Smooth muscle cell of bladder (primary cell): ENCODE measurements at places on chromosomes 4 and X. TPM values are rescaled to one million over a fixed set of nuclear protein-coding genes. Genes with fewer than 3 reads are reported as not detected.

Gene SPIN4
- total RNA-seq: 0.92 and 1.00 TPM in 2 replicates

Gene GYPE
- total RNA-seq: 0.74 and 1.3 TPM in 2 replicates

Gene PCYT1B
- 0.28 and 0.46 TPM in 2 replicates for total RNA-seq

Gene CT45A3
- total RNA-seq: not detected in 2 replicates

Gene TIGD4
- total RNA-seq: 0.14 and 0.18 TPM in 2 replicates

Gene ARHGEF6
- 11.6 and 12.1 TPM in 2 replicates for total RNA-seq

Gene GLRA3
- 0.14 TPM in 1 of 2 replicates, not detected in the other for total RNA-seq

Gene PDS5A
- total RNA-seq: 40.7 and 46.6 TPM in 2 replicates

Gene NLGN3
- total RNA-seq: under 0.01 and 0.18 TPM in 2 replicates

Gene TCEAL7
- 26.3 and 37.3 TPM in 2 replicates for total RNA-seq

Gene SLC9B1
- 0.83 and 1.6 TPM in 2 replicates for total RNA-seq

Gene TLR1
- 0.85 and 0.92 TPM in 2 replicates for total RNA-seq

Gene TMPRSS11A
- not detected in 2 replicates for total RNA-seq

Gene ZIC3
- total RNA-seq: not detected in 2 replicates

Gene HSD17B13
- 0.14 and 0.18 TPM in 2 replicates for total RNA-seq

Gene SPANXA1
- 0.28 TPM in 1 of 2 replicates, not detected in the other for total RNA-seq

Gene PRSS12
- 34.1 and 62.7 TPM in 2 replicates for total RNA-seq

Gene GALNT7
- total RNA-seq: 18.1 and 20.7 TPM in 2 replicates

Gene IQCM
- total RNA-seq: 0.18 TPM in 1 of 2 replicates, not detected in the other

Gene AFF2
- total RNA-seq: under 0.01 TPM in 1 of 2 replicates, not detected in the other

Gene NKX6-1
- not detected in 2 replicates for total RNA-seq

Gene MGST2
- total RNA-seq: 2.7 and 9.3 TPM in 2 replicates

Gene NPY1R
- total RNA-seq: under 0.01 and 0.14 TPM in 2 replicates

Gene USP51
- 1.1 and 1.9 TPM in 2 replicates for total RNA-seq

Gene CENPVL2
- total RNA-seq: not detected in 2 replicates

Gene HSD17B11
- 40.0 and 42.0 TPM in 2 replicates for total RNA-seq

Gene HERC5
- 0.57 and 2.0 TPM in 2 replicates for total RNA-seq

Gene DMRTC1
- not detected in 2 replicates for total RNA-seq

Gene FAM184B
- total RNA-seq: under 0.01 TPM in 1 of 2 replicates, not detected in the other

Gene F8
- total RNA-seq: 4.4 and 5.6 TPM in 2 replicates

Gene SNCA
- total RNA-seq: 43.2 and 142 TPM in 2 replicates

Gene SYP
- 0.14 and 0.18 TPM in 2 replicates for total RNA-seq

Gene ARMCX6
- total RNA-seq: 25.2 and 29.9 TPM in 2 replicates

Gene LRCH2
- total RNA-seq: 11.5 and 14.2 TPM in 2 replicates

Gene UBL4A
- total RNA-seq: 30.3 and 39.9 TPM in 2 replicates
